Activated T-helper 1 cell treated with anti-CD3 and anti-CD28 coated beads, Interleukin-2, amount 50 U/mL, for 16 hours (primary cell): ENCODE measurements at places on chromosomes 5 and 9.
A peak's percentile ranks its signal among the peaks of the same experiment; 100 is the strongest.

- DNase-seq: peak; percentile 78
These were observed 17.8 kb upstream of the DPM2 start for GRCh38 chr9:127955294-127956015.

DNA sequence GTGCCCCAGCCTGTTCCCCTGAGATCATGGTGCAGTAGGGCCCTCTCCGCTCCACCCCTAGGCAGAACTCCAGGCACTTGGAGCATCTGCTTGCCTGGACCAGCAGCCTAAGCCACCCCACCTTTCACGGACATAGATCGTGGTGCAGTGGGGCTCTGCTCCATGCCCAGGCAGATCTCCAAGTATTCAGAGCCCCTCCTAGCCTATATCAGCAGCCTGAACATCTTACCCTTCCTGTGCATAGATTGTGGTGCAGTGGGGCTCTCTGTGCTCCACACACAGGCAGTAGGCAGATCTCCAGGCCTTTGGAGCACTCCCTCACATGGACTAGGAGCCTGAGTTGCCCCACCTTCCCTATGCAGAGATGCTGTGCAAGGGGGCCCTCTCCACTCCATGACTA is 103.0 kb downstream of the GLIS3 start:
- no peak for DNase-seq

DNA sequence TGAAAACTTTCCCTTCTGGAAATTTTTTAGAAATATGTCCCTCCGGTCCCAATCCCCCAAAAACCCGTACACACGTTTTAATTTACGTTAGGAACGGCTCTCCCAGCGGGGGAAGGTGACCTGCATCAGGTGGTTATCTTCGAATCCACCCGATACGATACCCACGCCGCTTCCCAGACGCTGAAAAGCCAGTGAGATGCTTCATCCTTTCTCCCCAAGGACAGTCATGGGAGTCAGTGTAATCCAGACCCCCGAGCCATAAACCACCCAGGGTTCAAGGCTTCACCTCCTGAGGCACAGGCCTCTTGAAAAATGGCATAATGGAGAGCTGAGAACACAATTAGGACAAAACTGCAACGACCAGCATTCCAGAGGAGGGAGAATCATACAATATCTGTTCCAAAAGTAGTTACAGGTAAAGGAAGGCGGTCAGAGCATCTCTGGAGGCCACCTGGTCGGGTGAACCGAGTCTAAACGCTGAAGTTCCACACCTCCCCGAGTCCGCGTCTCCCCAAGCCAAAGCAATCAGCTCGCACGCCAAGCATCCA is 857 bp downstream of the FAM169A start:
- DNase-seq: no peak

GRCh38 chr5:149172261-149172660 is 31.0 kb downstream of the ABLIM3 start:
- DNase-seq: no peak

GRCh38 chr5:150633429-150633828 is 7.0 kb upstream of the SYNPO start:
- no peak for DNase-seq

DNA sequence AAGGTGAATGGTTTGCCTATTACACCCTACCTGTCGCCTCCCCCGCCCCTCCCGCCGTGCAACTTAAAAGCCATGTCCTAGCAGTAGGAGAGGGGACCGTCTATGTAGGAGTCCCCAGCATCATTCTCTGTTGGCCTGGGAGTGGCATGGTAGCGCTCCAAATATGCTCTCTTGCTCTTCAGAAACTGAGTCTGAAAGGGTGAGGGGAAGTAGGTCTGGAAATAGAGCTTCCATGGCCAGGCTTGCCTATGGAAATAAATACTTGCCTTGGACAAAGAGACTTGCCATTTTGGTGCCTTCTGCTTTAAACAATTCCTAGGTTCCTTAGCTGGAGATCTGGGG is 1.4 kb downstream of the RGS7BP start:
- DNase-seq: no peak

- DNase-seq: no peak
These were observed 10.0 kb downstream of the TRIM14 start for GRCh38 chr9:98109052-98109451.

- no peak for DNase-seq
These were observed 40.0 kb downstream of the PAPPA start for GRCh38 chr9:116193636-116194035.

- no peak for DNase-seq
These were observed 89.9 kb upstream of the TXNDC8 start for GRCh38 chr9:110427497-110428104.

DNA sequence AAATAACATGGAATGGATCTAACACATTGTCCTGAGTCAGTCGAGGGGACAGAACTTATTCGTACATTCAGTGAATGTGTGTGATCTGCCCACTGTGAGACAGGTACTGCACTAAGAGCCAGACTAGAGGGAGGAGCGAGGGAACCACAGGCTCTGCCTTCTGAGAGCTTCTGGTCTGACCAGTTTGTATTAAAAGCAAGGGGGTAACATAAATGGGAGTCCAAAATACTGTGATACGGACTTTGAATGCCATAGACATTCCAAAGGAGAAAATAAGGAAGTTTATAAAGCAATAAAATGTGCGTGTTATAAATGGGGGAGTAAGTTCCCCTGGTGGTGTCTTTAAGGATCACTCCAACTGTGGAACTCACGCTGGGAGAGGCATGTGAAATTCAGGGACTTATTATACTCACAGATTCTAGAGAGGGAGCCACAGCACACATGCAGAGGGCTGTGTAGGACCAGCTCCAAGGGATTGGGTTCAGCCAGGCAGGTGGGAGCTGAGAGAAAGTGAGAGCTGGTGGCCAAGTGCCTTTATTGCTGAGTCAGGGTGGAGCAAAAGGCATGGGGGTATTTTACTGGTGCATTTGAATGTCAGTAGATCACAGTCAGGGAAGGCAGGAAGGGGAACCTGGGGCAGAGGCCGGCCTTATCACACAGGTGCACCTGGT is 186.5 kb upstream of the WWC1 start:
- DNase-seq: no peak

DNA sequence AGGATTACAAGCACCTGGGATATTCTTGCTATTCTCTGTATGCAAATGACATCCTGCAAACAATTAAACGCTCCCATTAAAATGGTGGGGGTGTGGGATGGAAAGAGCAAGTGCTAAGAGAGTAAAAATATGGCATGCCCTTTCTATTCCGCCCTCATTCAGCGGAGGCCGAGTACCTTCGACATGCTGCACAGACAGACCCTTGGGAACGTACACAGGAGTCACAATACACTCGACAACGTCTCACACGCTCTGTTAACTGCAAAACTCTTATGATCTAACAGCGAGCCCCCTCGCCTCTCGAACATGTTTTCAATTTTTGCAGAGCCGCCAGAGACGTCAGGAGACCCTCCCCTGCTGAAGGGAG is 322.2 kb downstream of the CEMIP2 start:
- DNase-seq: no peak

DNA sequence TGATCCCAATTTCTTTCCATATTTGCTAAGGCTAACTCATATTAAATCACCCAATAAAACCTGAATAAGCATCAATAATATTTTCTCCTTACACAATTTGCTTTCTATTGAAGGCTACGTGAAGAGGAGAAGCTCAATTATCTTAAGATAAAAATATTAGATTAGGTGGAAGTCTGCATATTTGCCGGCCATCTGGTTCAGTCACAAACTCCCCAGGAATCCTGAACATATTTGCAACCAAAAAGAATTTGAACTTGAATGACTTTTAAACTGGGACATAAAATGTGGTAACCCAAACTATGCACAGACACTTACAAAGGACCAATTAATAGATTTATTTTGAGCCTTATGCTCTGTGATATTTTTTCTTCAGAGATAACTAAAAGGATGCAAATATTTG is 92.3 kb downstream of the HAPLN1 start:
- DNase-seq: no peak

GRCh38 chr5:1926471-1927341 is 44.0 kb upstream of the IRX4 start:
- no peak for DNase-seq

- DNase-seq: no peak
These were observed 1.4 kb downstream of the NRARP start for GRCh38 chr9:137300567-137301080.

DNA sequence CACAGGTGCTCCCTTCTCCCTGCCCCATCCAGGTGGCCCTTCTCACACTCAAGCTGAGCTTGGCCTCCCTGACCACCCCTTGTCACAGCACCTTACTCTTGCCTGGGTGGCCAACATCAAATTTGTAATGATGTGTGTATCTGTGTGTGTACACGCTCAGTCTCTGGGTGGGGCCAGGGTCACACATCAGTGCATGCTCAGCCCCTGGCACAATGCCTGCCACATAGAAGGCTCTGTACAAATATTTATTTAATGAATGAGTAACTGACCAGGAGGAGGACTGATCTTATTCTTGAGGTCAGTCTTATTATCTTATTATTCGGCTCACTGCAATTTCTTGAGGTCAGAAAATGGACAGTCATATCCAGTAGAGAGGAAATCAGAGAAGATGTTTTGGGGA is 41.3 kb upstream of the HAND1 start:
- DNase-seq: no peak

DNA sequence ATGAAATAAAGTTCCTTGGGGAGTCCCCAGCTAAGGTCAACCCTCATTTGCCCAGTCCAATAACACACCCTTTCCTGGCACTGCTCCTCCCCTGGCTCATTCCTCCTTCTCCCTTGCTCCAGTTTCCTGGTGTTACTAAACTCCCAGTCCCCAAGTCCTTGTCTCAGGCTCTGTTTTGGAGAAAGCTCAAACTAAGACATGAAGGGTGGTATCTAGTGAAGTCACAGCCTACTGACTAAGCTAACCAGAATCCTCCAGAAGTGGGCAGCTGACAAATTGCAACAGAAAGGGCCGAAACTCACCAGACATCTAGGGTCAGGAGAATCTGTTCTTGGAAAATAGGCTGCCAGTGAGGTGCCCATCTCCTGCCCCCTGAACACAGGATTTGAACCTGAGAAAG is 118.7 kb upstream of the NEK6 start:
- DNase-seq: no peak

GRCh38 chr5:84618262-84618661 is 233.6 kb upstream of the EDIL3 start:
- no peak for DNase-seq

DNA sequence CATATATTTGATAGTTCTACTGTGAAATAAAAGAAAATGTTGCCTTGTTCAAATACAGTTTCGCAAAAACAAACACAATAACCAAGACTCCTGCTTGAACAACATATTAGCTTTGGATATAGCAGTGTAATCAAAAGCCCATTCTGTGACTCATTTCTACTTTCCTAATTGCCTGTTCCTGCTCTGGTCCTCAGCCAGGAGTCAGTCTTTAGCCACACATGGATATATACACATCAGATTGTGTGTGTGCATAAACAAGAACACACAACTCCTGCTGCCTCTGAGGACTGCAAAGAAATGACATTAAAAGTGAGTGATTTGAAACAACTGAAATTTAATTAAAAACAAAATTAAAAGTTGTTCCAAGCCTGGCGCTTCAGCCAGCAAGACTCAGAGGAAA is 334.8 kb downstream of the TRIM32 start:
- no peak for DNase-seq

DNA sequence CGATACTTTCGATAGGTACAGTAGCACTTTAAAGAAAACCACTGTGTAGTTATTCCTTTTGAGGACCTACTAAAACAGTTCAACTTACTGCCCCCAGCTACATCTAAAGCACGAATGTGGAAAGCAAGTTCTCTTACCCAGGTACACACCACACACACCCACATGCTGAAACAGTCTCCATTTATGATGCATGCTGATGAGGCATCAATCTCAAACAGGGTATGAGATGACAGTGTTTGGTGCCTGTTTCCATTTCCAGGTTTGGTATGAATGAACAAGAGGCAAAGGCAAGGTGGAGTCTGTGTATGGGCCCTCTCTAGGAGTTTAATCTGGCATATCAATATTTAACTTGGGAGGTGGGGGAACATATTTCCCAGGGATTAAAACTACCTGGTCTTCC is 13.9 kb downstream of the HMGXB3 start:
- no peak for DNase-seq

- no peak for DNase-seq
These were observed 93.0 kb upstream of the MAP3K1 start for GRCh38 chr5:56722317-56722716.

GRCh38 chr9:31390403-31391025 is 993.9 kb upstream of the ACO1 start:
- DNase-seq: no peak
